Activated CD8-positive, alpha-beta memory T cell treated with anti-CD3 and anti-CD28 coated beads for 4 hours (primary cell): ENCODE measurements at places on chromosomes 5 and 9.

- peak; percentile 47 for DNase-seq
These were observed 7.3 kb upstream of the GRHPR start for GRCh38 chr9:37415011-37415719.

DNA sequence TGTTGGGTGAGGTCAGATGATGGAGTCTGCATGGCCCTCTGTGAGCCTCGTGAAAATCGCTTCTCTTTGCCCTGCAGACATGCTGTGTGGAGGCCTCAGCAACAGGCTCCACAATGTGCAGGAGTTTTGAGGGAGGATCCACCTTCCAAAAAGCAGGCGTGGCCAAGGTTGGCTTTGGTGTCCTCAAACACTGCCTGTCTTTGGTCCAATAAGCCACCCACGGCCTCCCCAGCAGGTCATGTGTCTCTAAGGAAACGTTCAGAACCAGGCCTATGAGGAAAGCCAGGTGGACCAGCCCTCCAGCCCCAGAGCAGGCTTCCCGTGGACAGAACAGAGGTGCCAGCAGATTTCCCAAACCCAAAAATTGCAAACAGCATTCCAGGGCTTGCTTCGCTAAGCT is 340.7 kb upstream of the IRX2 start:
- no peak for DNase-seq

DNA sequence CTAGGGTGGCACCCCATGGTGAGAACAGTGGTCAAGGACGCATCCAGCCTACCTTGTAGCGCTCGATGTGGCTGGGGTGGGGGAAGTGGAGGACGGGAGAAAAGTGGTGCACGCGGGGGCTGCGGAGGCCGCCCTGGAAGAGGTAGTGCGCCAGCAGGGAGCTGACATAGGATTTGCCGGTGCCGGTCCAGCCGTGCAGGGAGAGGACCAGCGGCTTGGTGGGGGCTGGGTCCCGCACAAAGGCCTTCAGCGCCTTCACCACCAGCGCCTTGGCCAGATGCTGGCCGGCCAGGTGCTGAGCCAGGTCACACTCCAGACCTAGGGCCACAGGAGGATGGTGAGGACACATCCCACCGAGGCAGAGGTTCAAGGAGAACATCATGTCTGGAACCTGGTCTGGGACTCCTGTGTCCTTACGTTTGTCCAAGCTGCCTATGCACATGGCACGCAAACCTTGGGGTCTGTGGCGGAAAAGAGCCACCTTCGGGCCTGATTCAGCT is 797 bp downstream of the TOR2A start:
- no peak for DNase-seq

DNA sequence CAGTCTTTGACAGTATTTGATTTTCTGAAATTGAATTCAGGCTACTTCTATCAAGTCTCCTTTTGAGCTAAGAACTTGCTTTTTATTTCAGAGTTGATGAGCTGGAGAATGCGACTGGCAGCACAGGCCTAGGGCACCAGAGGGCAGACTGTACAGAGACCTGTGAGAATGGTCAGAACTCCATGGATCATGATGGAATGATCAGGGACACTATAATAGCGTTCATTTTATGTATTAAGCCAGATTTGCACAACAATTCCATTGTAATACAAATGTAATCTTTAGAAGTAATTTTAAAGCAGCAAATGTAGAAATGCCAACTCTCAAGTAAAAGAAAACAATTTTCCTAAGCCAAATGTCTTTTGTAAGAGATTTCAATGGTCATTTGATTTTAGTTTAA is 902.4 kb downstream of the NR2F1-AS1 start:
- no peak for DNase-seq

GRCh38 chr9:129174102-129174723 is 3.8 kb downstream of the IER5L start:
- peak; percentile 67 for DNase-seq

- no peak for DNase-seq
These were observed 58.2 kb downstream of the GADD45G start for GRCh38 chr9:89662718-89663613.

DNA sequence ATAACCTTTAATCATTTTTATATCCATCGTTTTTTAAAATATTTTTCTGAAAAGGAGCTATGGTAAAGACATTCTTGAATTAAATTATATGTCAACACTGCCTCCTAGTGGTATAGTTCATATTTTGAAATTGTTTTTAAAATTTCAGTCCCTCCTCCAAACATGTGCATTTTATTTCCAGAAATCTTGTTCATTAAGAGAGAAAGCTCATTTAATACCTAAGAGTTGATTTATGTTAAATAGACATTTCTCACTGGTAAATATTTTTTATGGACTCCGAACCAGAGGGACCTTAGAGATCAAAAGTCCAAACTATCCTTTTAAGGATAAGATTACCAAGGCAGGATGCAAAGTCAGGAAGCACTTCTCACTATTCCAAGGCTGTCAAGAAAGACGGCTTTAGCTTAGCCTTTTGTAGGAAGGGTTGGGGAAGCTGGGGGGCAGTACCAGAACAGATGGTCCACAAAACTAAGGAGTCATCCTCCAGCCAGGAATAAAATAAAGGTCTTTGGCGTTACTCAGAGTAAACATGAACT is 21.6 kb downstream of the BHMT start:
- no peak for DNase-seq

GRCh38 chr9:110440796-110441195 is 103.1 kb upstream of the TXNDC8 start:
- no peak for DNase-seq

DNA sequence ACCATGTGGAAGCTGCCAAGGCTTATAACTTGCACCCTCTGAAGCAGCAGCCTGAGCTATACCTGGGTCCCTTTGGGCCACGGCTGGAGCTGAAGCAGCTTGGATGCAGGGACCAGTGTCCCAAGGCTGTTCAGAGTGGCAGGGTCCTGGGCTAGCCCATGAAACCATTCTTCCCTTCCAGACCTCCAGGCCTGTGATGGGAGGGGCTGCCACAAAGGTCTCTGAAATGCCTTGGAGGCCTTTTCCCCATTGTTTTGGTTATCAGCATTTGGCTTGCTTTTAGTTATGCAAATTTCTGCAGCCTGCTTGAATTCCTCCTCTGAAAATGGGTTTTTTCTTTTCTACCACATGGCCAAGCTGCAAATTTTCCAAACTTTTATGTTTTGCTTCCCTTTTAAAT is 433.7 kb upstream of the ACO1 start:
- DNase-seq: no peak

GRCh38 chr9:91415290-91415689 is 8.3 kb downstream of the NFIL3 start:
- no peak for DNase-seq

GRCh38 chr5:58318468-58318867 is 141.4 kb downstream of the PLK2 start:
- no peak for DNase-seq
